ENCODE measurements at places on chromosomes 2 and 18.

- DNase-seq: no peak
Measured at GRCh38 chr2:11371092-11371937, 26.9 kb upstream of the ROCK2 start.

DNA sequence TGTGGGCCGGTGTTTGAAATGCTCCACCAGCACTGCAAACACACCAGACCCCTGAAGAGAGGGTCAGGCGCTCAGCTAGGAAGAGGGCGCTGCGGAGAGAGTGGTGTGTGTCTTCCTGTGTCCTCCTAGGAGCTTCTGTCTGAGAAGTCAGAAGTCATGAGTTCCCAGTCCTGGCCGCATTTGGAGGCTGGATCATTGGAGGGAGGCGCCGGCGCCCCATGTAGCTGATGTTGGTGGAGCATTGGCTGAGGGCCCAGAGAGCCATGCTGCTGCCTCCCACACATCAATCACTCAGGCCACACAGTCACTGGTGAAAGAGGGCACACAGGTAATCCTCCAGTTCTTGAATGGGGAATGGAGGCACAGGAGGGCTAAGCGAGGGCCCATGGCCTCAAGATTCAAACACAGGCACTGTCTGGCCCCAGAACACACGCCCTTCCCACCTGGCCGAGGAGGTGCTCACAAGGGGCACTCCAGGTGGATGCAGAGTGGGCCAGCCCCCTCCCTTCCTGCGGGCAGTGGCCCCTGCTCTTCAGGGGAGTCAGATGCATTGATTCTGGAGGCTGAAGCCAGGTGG is 66.3 kb downstream of the RRM2 start:
- no peak for DNase-seq

DNA sequence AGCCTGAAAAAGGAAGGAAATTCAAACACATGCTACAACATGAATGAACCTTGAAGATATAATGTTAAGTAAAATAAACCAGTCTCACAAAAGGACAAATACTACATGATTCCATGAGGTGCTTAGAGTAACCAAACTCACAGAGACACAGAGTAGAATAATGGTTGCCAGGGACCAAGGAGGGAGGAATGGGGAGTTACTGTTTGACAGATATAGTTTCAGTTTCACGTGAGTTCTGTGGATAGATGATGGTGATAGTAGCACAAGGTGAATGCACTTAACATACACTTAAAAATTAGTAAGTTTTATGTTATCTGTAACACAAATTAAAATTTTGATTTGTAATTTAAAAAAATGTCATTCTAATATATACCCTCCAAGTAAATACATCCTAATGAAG is 106.9 kb upstream of the ACVR1C start:
- DNase-seq: no peak

- DNase-seq: no peak
Measured at GRCh38 chr2:212177724-212178123, 360.9 kb downstream of the ERBB4 start.

- DNase-seq: no peak
Measured at GRCh38 chr18:32712860-32713259, 60.0 kb downstream of the KLHL14 start.

GRCh38 chr2:233219848-233220247 is 31.6 kb upstream of the ATG16L1 start:
- DNase-seq: no peak

GRCh38 chr18:25174324-25174723 is 177.6 kb downstream of the ZNF521 start:
- no peak for DNase-seq

- DNase-seq: no peak
Measured at GRCh38 chr18:69978732-69979715, 31.4 kb upstream of the CD226 start.

DNA sequence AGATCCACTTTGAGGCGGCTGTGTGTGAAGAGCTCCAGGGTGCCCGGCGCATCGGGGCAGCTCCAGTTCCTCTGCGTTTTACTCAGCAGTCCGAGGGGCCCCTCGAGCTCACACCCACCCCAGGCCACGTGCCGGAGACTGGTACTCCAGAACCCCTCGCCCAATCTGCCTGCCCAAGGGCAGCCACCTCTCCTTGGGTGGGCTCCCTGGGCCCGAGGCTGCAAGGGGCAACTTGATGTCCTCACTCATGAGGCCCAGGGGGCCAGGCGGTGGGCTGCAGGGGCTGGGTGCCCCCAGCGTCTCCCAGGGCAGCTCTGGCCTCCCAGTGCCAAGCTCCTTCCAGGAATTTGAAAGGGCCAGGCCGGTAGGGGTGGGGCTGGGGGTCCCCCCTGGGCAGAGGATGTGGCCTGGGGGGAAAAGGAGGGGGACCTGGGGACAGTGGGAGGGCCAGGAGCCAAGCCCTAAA is 16.7 kb downstream of the RAMP1 start:
- DNase-seq: no peak

GRCh38 chr2:46988733-46989481 is 73.3 kb upstream of the MCFD2 start:
- no peak for DNase-seq

GRCh38 chr2:2291500-2292260 is 39.4 kb downstream of the MYT1L start:
- DNase-seq: peak; percentile 73

DNA sequence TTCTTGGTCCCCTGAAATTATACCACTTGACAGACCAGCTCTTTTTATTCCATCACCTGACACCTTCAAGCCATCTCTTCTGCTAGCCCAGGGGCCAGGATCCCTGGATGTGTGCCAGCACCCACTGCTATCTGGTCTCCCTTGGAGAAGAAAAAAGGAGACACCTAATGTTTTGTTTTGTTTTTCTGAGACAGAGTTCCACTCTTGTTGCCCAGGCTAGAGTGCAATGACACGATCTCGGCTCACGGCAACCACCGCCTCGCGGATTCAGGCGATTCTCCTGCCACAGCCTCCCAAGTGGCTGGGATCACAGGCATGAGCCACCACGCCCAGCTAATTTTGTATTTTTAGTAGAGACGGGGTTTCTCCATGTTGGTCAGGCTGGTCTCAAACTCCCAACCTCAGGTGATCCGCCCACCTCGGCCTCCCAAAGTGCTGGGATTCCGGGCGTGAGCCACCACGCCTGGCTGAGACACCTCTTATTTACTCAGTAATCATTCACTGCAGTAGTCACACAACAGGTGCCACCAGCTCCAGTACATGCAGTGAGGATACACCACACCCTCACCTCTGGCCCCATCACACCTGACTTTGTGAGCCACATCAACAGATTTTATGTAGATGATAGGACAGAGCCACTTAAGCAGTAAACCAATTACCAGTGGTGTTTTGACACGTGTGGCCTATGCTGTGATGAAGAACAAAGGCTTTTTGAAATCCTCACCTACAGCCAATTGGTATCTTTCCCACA is 42.8 kb upstream of the PCBP1 start:
- no peak for DNase-seq

- DNase-seq: no peak
Measured at GRCh38 chr2:8682719-8683667, 1.1 kb downstream of the ID2 start.

DNA sequence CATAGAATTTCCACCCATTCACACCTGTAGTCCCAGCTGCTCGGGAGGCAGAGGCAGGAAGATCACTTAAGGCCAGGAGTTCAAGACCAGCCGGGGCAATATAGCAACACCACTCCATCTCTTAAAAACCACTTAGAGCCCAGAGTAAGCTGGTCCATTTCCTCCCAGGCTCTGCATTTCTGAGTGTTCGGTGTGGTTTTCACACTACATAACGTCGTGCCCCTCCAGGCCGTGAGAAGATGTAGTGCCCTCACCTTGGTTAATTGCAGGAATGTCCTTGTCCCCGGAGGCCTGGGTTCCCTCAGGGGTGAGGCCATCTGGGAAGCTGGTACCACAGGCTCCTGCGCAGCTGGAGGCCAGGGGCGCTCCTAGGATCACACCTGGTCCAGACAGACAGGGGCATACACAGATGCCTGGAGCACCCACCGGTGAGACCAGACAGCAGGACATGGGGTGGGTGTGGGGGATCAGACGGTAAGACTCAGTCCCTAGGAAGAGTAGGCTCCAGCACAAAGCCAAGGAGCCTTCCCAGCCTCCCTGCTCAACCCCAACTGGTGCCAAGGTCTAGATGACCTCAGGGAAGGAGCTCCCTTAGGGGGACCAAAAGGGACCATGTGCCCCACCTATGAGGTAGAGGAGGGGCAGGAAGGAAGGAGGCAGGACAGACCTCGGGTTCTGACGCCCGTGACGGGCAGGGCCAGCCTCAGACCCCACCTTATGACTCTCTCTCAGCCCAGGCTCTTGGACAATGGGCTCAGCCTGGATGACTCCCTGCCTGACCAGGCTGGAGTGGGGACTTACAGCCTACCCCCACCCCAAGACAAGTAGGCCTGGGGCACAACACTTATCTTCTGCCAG is 752 bp downstream of the ASTL start:
- no peak for DNase-seq

GRCh38 chr2:134410006-134410405 is 156.1 kb downstream of the MGAT5 start:
- no peak for DNase-seq

DNA sequence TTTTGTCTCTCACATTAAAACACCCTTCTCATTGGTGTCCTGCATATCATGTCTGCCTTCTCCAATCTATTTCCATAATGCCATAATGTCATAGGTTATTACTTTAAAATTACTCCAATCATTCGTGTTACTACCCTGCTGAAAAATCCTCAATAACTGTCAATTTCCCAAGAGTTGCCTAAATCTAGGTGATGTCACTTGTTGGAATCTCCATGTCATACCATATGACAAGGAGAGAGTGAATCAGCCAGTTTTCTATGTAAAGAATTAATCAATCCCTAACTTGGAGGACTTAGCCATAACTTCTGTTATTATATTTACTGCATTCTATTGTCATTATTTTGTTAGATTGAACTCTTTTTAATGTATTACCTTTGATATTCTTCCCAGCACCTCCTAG is 62.5 kb downstream of the PHLPP1 start:
- no peak for DNase-seq

DNA sequence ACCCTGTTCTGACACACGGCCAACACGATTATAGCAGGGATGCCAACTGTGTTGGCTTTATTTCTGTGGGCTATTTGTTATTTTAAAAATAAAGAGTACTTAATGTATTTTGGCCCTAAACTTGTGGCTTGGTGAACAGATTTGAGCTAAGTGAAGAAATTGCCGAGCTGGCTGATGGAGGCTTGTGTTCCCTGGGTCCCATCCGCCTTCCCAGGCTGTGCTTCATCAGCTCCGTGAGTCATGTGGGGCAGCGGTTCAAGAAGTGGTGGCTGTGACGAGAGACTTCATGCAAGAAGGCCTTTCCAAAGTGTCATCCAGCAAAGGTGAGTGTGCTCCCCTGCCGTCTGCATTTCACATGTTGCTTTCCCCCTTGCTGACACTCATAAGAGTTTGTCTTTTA is 73.6 kb upstream of the NCK2 start:
- DNase-seq: no peak

DNA sequence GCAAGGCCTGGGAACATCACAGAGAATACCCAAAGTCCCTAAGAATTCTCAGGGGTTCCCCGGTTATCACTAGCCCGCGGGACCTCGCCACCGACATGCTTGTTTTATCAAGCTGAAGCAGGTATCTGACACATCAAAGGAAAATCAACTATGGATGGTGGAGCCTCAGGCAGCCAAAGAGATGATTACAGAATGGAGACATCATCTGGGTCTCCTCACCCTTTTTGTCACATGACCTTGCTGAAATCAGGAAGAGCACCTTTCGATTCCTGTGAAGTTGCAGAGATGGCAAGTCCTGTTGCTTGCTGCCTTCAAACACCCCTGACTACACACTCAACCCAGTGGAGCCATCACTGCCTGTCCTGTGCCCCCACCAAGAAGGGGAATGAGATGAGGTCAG is 19.2 kb upstream of the CAB39 start:
- DNase-seq: no peak

DNA sequence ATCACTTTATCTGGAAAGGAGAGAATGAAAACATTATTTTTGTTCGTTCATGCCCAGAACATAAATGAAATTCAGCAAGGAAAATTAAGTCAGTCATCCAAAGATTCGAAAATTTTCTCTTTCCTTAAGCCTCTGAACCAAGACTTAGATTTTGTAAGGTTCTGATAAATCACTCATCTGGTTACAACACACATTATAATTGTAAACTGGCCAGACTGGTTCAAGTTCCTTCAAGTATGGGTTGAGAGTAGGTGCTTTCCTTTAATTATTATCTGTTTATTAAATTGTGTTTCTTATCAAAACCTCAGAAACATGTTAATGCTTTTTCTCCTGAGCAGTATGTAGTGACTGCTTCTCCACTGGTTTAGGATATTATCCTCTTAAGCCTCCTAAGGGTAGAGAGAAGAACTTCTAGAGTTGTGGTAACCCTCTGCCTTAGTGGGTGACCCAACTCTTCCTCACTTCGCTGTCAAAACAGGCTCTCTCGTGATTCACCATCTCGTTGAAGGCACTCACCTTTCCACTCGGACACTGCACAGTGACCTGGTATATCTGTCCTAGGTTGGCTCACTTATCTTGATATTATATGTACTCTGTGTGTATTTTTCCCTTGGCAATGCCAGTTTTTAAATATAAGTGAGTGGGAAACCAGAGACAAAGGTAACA is 325.9 kb downstream of the PAX3 start:
- no peak for DNase-seq

DNA sequence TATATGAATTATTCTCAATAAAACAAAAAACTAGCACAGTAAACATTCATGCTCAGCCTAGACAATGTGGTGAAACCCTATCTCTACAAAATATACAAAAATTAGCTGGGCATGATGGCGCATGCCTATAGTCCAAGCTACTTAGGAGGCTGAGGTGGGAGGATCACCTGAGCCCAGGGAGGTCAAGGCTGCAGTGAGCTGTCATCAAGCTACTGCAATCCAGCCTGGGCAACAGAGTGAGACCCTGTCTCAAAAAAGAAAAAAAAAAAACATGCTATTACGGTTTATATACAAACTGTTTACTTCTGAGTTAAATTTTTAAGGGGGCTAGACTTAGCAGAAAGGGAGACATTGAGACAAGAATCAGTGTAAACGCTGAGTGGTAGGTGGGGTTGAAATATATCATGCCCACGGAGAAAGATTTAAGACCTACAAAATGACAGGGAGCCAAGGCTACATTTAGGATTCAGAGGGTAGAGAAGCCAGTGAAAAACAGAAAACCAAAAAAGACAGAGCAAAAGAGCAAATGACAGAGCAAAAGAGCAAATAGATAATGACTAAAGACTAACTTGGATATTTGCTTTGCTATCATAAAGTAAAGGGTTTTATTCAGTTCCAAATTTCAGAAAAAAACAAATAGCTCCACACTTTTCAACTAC is 7.5 kb downstream of the TTC32 start:
- no peak for DNase-seq

- no peak for DNase-seq
Measured at GRCh38 chr2:167646557-167646956, 600.8 kb downstream of the STK39 start.

DNA sequence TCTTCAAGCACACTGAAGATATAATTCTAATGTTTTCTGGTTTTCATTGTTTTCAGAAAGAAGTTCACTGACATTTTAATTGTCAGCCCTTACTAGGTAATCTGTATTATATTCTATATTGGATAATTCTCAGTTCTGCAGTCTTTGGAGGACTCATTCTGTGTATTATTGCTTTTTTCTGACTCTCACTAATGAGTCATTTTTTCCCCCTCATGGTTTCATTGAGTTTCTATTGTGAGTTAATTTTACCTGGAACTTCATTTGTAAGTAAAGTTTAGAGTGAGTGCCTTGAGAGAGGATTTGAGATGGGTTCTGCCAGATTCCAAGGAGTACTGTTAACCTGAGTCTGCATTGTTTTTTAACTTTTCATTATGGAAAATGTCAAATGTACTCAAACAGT is 90.4 kb upstream of the LYPD1 start:
- no peak for DNase-seq

- no peak for DNase-seq
Measured at GRCh38 chr2:118190474-118190873, 102.2 kb downstream of the INSIG2 start.
